Stimulated activated naive CD8-positive, alpha-beta T cell treated with anti-CD3 and anti-CD28 coated beads, Interleukin-15, amount 100 ng/mL, for 72 hours (primary cell): ENCODE measurements at places on chromosomes 12 and 14.

GRCh38 chr12:7375145-7375543, 68.8 kb downstream of the CD163L1 start:
- DNase-seq = no peak

- DNase-seq = no peak
These were observed 196.6 kb downstream of the PCNX1 start for GRCh38 chr14:71103662-71104484.

GRCh38 chr14:104957146-104958113, 20.7 kb downstream of the AHNAK2 start:
- DNase-seq = no peak

DNA sequence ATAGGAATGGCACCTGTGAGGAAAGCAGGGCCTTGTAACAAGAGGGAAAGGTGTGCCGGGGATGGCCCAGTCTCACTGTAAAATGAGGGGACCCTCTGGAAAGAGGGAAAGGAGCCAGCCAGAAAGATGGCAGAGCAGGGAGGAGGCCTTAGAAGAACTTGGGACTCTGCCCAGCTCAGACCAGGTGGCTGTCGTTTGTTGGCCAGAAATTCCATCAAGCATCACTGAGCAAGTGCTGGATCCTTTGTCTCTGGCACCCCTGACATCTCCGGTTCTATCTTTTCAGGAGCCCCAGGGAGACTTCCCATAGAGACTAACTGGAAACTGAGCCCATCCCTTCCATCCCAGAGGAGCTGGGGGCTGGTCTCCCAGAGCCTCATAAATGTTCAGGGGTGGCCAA, 43.3 kb downstream of the DEGS2 start:
- no peak for DNase-seq

- DNase-seq = no peak
These were observed 11.4 kb upstream of the FOS start for GRCh38 chr14:75267141-75267721.

DNA sequence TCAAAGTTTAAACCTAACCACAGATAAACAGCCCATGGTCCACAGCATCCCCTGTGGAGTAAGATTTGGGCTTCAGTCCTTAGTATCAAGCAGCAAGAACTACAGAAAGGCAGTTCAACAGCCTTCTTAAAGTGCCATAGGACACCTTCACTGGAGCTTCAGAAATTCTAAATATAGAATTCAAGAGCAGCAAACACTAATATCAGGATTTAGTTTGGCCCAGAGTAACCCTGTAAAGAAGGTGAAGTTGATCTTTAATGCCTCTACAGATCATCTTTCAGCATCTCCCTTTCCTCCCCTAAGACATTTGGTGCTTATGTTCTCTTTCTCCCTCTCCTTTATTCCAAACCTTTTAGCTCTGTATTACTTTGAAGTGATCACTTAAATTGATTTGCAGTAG, 59.5 kb upstream of the ARHGAP5 start:
- no peak for DNase-seq

GRCh38 chr14:76922584-76922983, 96.4 kb downstream of the LRRC74A start:
- DNase-seq = no peak

- peak; percentile 45 for DNase-seq
These were observed 12.6 kb upstream of the TTC7B start for GRCh38 chr14:90828642-90829487.

DNA sequence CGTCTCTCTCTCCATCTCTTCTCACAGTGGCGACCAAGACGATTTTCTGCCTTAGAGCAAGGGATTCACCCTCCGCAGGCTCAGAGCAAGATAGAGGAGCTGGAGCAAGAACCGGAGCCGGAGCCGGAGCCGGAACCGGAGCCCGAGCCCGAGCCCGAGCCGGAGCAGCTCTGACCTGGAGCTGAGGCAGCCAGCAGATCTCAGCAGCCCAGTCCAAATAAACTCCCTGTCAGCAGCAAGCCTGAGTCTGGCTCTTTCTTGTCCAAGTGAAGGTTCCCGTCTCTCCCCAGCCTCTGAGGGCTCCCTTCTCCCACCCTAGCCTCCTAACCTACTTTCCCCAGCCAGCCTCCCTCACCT, 5.9 kb downstream of the LAG3 start:
- DNase-seq = no peak

DNA sequence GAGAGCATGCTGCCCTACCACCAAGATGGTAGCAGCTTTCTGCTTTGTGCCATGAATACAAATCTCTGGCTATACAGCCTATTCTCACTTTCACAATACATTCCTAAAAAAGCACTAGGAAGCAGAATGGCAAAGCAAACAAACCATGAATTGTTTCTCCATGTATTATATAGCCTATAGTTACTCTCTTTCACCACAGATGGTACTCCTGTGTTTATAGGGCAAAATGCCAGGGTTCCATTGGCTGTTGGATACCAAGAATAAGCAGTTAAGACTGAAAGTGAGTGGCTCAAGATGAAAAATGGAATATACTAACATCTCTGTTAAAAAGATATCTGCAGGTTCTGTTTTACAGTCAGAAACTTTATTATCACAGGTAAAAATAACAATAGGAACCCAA, 11.1 kb downstream of the ARF3 start:
- no peak for DNase-seq

GRCh38 chr12:116426391-116427136, 132.6 kb upstream of the MAP1LC3B2 start:
- no peak for DNase-seq

GRCh38 chr12:92463171-92463570, 239.6 kb upstream of the PLEKHG7 start:
- DNase-seq = no peak

GRCh38 chr12:73445658-73446324, 1091.8 kb upstream of the ATXN7L3B start:
- DNase-seq = no peak

- no peak for DNase-seq
These were observed 41.8 kb downstream of the CORO1C start for GRCh38 chr12:108689314-108690190.

DNA sequence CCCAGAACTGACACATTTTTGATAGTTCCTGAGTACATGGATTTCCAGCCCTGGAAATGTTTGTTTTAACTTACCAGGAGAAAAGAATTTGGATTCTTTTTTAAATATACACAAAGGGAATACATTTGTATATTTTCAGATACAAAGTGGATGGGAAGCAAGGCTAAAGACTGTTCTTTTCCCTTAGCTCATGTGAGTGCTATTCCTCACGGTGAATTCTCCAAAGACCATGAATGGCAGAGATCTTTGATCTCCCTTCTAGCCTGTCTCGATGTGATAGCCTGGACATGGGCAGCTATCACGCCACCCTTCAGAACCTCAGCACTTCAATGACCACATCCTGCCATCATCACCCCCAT, 91.3 kb downstream of the DPF3 start:
- DNase-seq = no peak

- DNase-seq = no peak
These were observed 28.9 kb upstream of the TMX1 start for GRCh38 chr14:51211149-51211548.

DNA sequence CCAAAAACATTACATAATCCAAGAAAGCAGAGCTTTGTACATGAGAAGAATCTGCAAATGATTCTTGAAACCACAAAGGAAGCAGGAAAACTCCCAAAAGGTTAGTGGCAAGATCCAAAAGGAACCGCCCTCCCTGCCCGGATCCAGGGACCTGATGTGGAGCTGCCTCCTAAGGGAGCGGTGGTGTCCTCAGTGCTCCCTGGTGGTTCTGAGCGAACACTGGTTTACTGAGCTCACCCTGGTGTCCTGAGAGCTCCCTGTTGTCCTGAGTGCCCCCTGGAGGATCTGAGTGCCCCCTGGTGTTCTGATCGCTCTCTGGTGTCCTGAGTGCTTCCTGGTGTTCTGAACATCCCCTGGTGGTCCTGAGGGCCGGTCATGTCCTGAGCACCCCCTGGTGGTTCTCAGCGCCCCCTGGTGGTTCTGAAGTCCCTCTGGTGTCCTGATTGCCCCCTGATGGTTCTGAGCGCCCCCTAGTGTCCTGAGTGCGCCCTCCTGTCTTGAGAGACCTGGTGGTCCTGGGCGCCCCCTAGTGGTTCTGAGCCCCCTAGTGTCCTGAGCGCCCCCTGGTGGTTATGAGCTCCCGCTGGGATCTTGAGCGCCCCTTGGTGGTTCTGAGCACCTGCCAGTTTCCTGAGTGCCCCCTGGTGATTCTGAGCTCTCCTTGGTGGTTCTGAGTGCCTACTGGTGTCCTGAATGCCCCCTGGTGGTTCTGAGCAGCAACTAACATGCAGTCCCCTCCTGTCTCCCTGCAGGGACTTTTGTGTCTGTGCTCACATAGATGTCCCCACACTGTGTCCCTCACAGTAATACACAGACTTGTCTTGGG, 891.1 kb downstream of the TMEM121 start:
- DNase-seq = peak; percentile 99

GRCh38 chr12:28202374-28203130, 12.3 kb downstream of the CCDC91 start:
- no peak for DNase-seq

DNA sequence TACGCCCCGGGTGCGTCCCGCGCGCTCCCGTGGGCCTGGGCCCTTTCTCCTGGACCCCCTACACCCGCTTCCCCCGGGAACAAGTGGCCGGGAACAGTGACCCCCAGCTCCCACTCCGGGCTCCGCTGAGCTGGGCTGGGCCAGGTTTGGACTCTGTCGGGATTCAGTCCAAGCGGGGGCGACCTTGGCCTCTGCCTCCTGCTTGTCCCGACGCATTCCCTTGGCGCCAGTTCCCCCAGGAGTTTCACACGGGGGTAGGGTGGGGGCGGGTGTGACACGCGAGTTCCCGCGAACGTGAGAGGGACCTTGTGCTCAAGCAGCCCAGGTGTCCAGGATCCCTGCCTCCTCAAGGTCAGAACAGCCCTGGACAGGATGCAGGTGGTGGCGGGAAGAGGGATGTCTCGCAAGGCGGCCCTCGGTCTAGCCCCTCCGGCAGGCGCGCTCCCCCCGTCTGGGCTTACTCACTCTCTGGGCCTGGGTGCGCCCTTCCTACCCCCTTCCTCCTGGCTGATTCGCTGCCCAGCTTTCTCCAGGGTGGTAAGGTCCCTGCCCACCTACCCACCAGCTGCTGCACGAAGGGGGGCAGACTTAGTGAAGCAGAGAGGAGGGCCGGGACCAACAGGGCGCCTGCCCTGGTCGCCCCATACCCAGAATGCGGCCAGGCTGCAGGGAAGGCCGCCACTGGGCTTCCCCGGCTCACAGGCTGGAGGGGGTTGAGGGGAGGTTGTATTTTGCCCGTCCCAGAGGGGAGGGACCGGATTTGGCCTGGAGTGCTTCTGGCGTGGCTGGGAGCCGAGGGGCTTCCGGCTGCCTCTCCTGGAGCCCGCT, 862 bp downstream of the CRIP2 start:
- no peak for DNase-seq

GRCh38 chr12:25518512-25518911, 34.6 kb downstream of the LMNTD1 start:
- no peak for DNase-seq

- no peak for DNase-seq
These were observed 530 bp upstream of the NYNRIN start for GRCh38 chr14:24398293-24398652.

DNA sequence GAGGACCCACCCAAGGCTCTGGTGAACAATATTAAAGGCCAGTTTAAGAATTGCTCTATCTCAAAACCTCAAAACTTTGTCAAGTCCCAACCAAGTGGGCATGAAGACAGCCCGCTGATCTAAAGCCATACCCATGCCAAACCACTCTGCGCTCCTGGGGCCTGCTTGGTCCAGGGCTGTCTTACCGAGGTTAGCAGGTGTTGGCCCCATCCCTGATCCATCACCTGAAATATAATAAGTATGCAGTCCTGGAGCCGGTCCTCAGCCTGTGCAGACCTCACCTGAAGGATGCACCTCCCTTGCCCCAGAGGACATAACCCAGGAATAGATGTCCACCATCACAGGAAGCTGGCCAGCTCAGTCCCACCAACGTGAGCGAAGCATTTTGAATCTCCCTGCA, 198.3 kb upstream of the FKBP4 start:
- DNase-seq = no peak

DNA sequence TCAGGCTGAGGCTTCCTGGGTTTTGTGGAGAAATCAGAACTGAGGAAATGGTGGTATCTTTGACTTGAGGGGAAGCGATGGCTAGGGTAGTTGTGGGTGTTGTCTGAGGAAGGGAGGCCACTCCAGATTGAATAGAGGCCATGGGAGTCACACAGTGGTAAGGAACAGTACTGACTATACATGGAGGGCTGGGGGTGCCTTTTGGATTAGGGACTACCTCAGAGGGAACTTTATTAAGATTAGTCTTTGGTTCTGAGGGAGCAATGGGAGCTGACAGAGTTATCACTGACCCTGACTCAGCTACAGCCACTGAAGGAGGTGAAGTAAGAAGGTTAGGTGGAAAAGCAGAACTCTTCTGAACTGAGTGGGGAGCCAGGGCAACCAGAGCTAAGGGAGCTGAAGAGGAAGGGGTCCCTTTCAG, 4.4 kb downstream of the NACA start:
- no peak for DNase-seq

DNA sequence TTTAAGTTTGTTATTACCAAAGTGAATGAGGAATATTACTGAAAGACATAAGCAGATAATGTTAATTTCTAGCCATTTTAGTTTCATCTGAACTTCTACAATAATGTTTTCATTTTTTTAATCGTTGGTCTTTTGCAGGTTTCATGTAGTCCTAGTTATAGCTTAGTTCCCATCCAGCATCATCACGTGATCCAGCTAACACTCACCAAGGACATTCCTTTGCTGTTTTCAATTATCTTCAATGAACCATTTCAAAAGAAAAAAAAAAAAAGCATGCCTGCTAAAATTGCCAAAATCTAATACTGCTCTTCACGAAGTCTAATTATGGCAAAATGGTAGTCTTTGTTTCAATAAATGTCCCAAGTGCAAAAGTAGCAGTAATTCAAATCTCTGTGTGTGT, 187.7 kb upstream of the ATXN7L3B start:
- DNase-seq = no peak

GRCh38 chr12:29133680-29134079, 15.4 kb upstream of the FAR2 start:
- DNase-seq = no peak

DNA sequence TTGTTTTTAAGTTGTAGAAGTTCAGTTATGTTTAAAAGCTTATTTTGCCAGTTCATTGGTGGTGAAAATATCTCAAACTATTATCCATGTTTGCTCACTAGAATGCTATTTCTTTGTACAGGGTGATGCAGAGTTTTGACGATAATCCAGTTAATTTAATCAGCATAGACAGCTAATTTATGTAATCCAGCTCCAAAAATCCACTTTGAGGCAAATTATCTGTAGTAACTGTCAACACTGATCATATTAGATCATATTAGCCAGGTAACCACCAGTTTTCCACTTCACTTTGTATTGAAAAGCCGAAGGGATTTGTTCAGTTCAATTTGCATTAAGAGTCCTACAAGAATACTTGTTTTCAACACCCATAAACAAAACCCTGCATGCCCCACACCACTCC, 378.6 kb downstream of the PDZRN4 start:
- DNase-seq = no peak

GRCh38 chr14:99320621-99321235, 48.7 kb upstream of the BCL11B start:
- DNase-seq = no peak

DNA sequence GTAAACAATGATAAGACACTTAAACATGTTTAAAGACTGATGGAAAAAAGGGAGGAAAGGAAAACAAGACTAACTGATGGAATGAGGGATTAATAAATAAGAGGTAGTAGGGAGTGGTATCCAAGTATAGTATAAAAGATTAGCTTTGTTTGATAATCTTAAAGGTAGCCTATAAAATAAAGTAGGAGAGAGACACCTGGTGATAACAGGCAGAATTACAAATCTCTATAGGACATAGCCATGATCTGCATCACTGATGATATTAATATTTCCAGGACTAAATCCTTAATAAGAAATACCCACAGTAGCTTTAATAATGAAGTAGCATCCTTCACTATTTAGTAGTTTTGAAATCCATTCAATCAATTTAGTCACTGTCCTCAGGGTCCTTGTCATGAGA, 30.4 kb downstream of the DLGAP5 start:
- no peak for DNase-seq
